Stimulated activated naive CD8-positive, alpha-beta T cell treated with anti-CD3 and anti-CD28 coated beads, Interleukin-15, Interleukin-2, amounts not matched to agents 100 U/mL and 50 U/mL, for 24 hours (primary cell): ENCODE measurements at places on chromosomes 1 and 21.

DNA sequence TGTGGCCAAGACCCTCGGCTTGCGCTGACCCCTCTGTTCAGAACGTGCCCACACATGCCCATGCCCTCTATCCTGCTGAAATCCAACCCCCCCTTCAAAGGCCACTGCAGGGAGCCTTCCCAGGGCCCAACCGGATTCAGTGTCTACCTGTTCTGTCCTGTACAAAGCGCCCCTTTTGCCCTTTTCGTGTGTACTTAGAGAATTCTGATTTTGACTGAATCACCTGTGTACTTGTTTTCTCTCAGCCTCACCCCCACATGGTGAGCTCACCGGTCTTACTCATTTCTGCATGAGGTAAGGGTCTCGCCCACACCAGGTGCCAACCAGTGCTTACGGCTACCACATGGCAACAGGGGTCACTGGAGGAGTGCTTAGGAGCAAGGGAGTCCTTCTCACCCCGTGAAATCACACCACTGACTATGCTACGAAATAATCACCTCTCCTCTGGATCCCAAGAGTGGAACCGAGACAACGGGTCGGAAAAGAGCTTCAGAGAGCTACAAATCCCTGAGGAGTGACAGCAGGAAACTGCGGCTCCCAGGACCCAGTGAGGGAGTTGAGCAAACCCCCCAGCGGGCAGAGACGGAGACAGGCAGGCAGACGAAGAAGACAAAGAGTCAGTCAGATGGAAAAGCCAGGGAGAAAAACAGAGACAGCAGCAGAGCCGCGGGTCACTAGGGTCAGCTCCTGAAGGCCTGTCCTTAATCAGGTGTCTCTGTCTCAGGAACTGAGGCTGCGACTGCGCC lies 2.1 kb upstream of the S100A2 start:
- peak; percentile 64 for DNase-seq

GRCh38 chr1:21175324-21175669 lies 1.4 kb downstream of the EIF4G3 start:
- DNase-seq: peak; percentile 45

DNA sequence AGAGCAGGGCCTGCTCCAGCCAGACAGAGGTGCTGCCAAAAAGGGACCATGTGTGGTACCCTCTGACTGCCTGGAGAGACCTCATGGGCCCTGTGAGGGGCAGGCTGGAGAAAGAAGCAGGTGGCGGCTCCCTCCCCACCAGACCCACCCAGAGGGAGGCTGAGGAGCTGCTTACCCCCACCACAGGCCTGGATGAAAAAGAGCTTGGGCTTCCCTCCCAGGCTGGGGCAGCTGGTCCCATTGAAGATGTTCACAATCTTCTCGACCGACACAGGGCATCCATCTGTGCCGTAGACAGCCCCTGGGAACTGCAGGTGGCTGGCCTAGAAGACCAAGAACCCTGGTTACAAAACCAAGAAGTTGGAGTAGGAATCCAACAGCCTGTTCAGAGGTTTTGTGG lies 19.6 kb downstream of the CASP9 start:
- no peak for DNase-seq

DNA sequence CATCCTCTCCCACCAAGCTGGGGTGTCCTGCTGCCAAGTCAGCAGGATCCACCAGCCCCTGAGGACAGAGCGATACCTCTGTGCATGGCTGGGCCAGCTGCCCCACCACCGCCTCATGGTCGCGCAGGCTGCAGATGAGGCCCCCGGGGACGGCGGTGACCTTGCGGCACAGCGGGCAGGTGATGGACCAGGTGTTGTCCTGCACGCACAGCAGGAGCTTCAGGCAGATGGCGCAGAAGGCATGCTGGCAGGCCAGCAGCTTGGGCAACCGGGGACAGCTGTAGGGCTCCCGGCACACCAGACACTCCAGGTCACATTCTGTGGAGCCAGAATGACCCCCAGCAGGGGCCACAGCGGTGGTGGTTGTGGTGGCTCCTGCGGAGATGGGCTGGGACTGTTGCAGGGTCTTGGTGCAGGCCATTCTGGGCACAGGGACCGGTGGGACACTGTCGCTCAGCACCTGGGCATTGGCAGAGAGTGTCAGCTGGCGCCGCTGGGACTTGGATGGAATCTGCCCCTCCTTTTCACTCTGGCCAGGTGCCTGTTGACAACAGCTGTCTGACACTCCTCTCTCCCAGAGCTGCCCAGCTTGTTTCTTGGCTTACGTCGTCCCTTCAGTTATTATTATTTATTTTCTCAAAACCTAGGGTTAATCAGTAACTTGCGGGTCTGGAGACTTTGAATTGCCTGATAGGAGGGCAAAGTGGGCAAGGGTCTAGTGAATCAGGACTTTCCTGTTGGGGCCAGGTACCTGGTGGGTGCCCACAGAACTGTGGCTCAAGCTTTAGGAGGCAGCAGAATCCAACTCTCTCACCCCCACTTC lies at the start of gene RNF186:
Gene RNF186, minus strand, starts transcription at position 603 of the 823 bp plus-strand sequence. Its CDS starts 182 bp downstream, at position 421.
- no peak for DNase-seq

DNA sequence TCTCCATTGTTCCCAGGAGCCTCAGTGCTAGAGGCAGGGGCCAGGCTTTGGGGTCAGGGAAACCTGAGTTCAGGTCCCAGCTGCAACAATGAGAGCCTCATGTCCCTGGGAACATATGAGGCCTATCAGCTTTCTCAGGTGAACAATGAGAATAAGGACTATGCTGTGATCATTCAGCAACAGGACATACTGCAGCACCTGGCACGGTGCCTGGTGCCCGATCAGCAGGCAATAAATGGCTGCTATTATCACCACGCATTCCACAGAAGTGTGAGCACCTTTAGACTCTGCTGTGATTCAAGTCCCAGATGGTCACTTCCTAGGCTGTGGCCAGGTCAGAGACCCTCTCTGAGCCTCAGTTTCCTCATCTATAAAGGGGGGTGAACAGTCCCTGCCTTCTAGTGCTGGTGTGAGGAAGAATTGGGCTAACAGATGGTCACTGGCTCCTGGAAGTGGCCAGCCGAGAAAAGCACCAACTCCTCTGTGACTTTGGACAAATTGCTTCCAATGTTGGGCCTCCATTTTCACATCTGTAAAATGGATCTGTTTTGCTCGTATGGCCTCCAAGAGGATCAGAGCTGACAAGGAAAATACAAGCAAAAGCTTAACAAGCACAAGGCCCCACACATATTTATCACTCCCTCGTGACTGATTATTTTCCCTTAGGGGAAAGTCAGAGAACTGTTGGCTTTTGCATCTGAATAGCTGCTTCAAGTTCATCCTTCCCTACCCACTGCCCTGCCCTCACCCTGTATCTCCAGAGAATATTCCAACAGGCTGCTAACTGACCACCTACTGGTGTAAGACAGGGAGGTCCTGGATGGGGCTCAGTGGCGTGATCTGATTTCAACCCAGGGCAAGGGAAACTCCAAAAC lies 1.1 kb downstream of the SLC5A9 start:
- DNase-seq: no peak

DNA sequence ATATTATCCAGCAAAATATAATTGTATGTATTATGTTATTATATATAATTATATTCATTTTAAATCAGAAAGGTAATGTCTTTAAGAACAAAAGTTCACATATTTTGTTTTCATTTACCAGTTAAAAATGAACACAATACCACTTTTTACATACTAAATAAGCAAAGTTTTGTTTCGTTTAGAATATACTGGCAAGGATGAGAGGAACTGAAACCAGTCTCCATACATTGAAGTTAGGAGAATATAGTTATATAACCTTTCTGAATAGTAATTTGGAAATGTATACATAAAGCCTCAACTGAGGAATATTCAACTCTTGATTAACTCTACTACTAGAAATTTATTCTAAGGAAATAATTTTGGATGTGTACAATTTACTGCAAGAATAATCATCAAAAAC lies 110.5 kb downstream of the ZNF644 start:
- no peak for DNase-seq

- DNase-seq: no peak
Observed at GRCh38 chr1:201013991-201014815, 9.3 kb downstream of the KIF21B start.

- no peak for DNase-seq
Observed at GRCh38 chr1:111223126-111223685, 4.3 kb upstream of the CHI3L2 start.

DNA sequence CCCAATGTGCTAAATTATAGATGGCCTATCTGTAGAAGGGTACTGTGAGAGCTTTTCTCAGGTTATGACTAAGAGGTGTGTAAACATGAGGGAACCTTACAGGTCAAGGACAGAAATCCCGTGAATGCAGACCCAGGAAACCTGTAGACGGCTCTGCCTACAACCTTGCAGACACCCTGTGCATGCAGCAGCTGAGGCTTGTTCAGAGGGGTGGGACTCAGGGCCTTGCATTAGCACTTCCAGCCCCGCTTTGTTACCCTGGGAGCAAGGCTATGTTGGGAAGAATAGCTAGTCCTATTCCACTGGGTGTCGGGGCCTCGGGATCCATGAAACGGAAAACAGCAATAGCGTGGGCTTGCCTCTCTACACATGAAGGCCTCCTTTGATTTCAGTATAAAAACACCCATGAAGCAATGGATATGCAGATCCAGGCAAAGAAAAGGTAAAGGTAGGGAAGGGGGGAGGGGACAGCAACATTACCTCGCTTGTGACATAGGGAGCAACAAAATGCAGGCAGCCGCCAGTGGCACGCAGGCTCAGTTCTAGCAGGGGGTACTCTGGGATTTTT lies 9.5 kb upstream of the NDUFS5 start:
- no peak for DNase-seq
